ENCODE measurements at places on chromosomes 13 and 19.

DNA sequence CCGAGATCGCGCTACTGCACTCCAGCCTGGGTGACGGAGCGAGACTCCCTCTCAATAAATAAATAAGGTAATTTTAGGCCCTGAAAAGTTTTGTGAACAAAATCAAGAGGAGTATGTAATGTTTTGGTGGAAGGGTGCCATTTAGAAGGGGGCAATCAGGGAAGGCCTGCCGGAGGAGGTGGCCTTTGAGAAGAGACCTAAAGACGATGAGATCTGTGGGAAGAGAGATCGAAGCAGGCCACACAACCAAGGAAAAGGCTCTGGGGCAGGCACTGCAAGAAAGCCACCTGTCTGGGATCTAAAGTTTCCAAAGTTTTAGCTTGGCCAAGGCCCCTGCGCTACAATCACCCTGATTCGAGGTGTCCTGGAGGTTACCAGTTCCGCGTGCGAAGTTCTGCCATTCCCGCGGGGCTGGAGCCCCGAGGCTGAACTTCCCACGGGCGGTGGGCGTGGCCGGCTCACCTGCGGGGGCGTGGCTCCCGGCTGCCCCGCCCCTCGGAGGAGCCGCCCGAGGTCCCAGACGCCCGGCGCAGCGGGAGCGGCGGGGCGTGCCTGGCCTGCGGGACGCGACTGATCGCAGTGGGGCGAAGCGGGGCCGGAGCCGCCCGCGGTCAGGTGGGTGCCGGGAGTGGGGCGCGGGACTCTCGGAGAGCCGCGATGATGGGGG lies at the start of gene KLC3:
Gene KLC3 (plus strand): TSS at position 519 of the 667 bp plus-strand sequence. CDS start 4,792 bp downstream, outside the sequence.
- no peak for DNase-seq

GRCh38 chr13:103539265-103539664 lies 473.0 kb upstream of the SLC10A2 start:
- no peak for DNase-seq

- DNase-seq: no peak
Observed at GRCh38 chr13:50511877-50512341, 331.6 kb downstream of the DLEU7 start.

DNA sequence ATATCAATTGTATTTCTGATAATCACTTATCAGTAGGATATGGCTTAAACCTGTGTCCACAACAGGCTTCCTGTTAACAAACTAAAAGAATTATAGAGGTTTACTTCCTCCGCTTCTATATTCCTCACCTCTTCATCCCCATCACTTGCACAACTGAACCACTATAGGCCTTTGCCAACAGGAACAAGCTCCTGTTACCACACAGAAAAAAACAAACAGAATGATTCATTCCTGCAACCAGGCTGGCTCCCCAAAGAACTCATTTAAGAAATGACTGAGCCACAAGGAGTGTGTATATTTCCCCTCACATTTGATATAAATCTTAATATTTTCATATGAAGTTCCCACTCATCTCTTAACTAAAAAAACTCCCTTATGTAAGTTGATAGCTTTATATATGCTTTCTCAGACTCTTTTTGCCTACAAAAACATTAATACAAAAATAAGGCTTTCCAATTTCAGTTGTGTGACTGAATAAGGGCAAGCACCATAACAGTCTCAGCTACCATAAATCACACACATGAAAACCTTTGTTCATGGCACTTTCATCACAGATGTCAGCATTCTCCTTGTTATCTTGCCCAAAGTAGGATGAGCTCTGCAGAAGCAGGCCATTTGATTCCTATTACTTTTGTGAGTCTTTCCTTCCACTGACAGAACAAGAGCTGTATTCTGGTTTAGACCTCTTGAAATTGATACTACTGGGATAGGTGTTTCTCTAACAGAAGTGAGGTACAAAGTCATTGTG lies 366.8 kb downstream of the SLITRK1 start:
- no peak for DNase-seq

GRCh38 chr19:4185413-4186086 lies 3.1 kb downstream of the ANKRD24 start:
- no peak for DNase-seq

DNA sequence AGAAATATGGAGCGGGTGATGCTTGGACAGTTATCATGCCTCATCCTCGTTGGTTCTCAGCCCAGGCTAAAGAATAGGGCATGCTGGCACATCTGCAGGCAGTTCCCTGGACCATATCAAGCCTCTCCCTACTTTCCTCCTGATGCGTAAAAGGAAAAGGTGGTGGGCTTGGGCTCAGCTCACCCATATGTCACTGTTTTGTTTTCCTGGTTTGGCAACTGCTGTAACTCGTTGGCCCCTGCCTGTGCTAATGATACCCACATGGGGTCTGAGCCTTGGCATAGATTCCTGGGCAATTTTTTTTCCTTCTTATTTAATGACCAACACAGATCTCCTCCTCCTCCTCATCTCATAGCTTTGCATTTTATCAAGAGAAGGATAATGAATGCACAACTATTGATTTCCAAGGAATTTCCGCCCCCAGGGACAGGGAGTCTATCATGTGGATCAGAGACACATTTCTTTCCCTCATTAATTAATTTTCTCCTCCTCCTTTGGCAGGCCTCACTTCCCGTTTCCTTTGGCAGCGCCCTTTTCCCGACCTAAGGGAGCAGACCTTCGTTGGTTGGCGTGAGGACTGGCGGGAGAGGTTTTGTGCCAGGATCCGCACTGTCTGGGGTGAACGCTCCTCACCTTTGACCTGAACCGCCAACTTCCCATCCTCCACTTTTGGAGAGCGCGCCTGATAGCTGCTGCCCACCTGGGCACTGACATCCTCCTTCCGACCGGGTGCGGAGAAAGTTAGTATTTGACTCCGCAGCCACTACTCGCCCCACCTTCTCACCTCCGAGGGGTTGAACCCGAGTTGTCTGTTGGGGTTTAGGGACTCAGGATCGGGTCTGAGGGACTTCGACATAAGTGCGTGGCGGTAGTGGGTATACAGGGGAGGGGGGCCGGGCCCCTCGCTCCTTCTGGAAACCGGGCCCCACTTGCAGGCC lies 3.4 kb upstream of the POU4F1 start:
- no peak for DNase-seq

DNA sequence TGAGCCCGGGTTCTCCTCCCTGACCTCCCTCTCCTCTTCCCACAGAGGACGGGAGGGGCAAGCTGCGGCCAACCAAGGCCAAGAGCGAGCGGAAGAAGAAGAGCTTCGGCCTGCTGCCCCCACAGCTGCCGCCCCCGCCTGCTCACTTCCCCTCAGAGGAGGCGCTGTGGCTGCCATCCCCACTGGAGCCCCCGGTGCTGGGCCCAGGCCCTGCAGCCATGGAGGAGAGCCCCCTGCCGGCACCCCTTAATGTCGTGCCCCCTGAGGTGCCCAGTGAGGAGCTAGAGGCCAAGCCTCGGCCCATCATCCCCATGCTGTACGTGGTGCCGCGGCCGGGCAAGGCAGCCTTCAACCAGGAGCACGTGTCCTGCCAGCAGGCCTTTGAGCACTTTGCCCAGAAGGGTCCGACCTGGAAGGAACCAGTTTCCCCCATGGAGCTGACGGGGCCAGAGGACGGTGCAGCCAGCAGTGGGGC lies 162.2 kb downstream of the KDM4B start:
- no peak for DNase-seq

GRCh38 chr19:57665261-57665806 lies 3.4 kb upstream of the ZSCAN4 start:
- no peak for DNase-seq

GRCh38 chr19:46241626-46242025 lies 12.1 kb downstream of the IGFL1 start:
- no peak for DNase-seq

DNA sequence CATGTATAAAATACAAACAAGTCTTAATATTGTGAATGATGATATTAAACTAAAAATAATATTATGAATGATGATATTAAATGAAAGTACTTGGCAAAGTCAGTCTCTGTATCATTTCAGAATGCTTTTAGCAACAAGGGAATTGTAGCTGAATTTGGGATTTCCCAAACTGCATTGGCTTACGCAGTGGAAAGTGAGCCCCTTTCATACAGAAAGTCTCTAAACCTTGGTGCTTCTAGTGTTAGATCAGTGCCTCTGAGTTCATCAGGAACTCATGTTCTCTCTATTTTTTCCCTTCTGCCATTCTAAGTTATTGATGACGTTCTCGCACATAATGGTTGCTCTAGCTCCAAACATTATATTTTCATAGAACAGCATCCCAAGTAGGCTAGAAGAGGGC lies 300.0 kb downstream of the ITGBL1 start:
- no peak for DNase-seq

DNA sequence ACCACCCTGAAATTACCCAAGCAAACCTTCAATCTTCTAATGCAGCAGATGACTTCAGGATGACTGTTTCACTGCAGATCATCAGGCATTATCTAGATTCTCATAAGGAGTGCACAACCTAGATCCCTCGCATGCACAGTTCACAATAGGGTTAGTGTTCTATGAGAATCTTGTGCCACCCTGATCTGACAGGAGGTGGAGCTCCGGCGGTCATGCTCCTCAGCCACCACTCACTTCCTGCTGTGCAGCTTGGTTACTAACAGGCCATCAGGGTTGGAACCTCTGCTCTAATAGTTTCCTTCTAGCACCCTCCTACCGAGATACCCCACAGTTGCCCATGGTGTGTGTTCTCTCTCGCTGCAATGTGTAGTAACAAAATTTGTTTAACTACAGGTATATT lies 442.8 kb downstream of the FGF14 start:
- DNase-seq: no peak

Data from stimulated activated CD8-positive, alpha-beta memory T cell treated with anti-CD3 and anti-CD28 coated beads, Interleukin-7, amount 100 ng/mL, for 24 hours (primary cell).